ENCODE measurements at places on chromosomes 12 and 14. TPM values are rescaled to one million over a fixed set of nuclear protein-coding genes. Genes with fewer than 3 reads are reported as not detected.

ADGRD1 gene
- 33.9 TPM for total RNA-seq

GRCh38 chr14:91323671-91324605 is 79.4 kb upstream of the GPR68 start:
- DNase-seq, result peak; percentile 88

- DNase-seq, result no peak
Measured at GRCh38 chr12:69490920-69491643, 20.9 kb downstream of the FRS2 start.

- DNase-seq, result no peak
Measured at GRCh38 chr12:128790653-128791373, 32.9 kb downstream of the SLC15A4 start.
